Endothelial cell of umbilical vein (primary cell): ENCODE measurements at places on chromosomes 11 and 22.
A peak's percentile ranks its signal among the peaks of the same experiment; 100 is the strongest.

DNA sequence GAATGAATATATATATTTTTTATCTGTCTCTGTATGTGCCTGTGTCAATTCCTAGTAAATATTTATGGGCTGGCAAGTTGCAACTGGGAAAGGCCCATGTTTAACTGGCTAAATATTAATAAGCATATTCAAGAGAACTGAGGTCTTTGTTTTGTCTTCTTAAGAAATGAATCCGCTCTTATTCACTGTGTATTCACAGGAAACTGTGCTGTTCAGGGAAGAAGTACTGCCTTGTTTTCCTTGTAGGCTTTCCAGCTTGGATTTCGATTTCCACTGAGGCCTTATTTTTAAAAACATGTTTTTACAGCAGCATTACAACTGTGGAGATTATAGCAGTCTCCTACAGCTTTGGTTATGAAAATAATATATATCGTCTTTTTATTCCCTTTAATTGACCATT lies 64.7 kb downstream of the LDLRAD3 start:
- H3K27me3 ChIP-seq, result no peaks in the 10 kb centered on the region
- DNase-seq, result peak; percentile 84
- peak overlapping the region; percentile 2 for H3K4me3 ChIP-seq
- peaks cover 51% of the 10 kb centered on the region for H3K4me1 ChIP-seq

- H3K4me3 ChIP-seq, result no peak overlapping the region
- no peaks in the 10 kb centered on the region for H3K27me3 ChIP-seq
- H3K4me1 ChIP-seq, result no peaks in the 10 kb centered on the region
- H3K27ac ChIP-seq, result no peak overlapping the region
- DNase-seq, result no peak
These were observed 49.5 kb downstream of the MCHR1 start for GRCh38 chr22:40728731-40729189.

DNA sequence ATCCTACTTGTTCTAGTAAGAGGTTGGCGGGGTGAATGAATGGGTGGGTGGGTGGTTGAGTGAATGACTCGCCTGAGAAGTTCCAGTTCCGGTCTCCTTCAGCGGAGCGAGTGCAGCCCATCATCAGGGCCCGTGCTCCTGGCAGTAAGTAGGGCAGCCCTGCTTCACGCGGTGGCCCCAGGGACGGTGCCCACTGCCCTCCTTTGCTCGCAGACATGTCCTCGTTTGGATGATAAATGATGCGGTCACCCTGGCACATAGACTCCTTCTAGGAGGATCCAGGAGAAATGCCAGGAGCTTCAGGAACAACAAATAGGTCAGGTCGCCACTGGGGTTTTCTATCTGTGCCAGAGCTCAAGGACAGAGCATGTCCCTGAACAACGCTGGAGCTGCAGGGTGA lies 370.8 kb downstream of the CTTN start:
- H3K36me3 ChIP-seq, result no peaks in the 10 kb centered on the region
- no peak for DNase-seq
- no peak overlapping the region for H3K27ac ChIP-seq
- H3K4me3 ChIP-seq, result no peak overlapping the region
- no peaks in the 10 kb centered on the region for H3K4me1 ChIP-seq

- no peaks in the 10 kb centered on the region for H3K27me3 ChIP-seq
- H3K4me1 ChIP-seq, result no peaks in the 10 kb centered on the region
- H3K36me3 ChIP-seq, result no peaks in the 10 kb centered on the region
- no peak overlapping the region for H3K4me3 ChIP-seq
- no peak for DNase-seq
These were observed 14.9 kb upstream of the OR51S1 start for GRCh38 chr11:4863876-4864275.

DNA sequence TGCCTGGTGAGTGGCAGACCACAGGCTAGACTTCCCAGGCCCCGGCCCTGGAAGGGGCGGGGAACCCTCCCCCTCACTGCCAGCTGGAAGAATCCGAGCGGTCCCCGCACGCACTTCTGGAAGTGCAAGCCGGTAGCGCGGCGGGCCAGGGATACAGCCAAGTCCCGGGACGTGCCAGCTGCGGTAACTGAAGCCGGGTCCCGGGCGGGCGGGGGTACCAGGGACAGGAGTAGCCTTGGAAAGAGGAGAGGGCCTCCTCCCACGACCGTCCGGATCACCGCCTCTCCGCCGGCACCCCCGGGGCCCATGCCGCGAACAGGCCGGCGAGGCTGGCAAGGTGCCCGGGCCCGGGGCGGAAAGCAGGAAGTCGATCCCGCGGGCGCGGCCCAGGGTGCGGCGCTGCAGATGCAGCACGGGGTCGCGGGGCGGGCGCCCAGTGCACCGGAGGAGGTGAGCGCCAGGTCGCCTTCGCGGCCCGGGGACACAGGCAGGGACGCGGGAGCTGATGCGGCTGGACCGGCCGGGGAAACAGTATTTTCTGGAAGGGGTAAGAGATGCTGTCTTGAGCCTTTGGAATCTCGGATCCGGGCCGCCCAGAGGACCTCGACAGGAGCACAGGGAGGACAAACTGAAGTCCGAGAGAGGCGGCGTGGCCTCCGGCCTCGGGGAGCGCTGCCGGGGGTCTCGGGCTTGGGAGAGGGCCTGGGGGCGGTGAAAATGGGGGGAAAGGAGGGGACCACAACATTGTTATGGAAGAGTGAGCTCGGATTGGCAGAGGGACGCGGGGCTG lies 783 bp upstream of the SLC35C1 start:
- peak; percentile 42 for DNase-seq
- H3K27ac ChIP-seq, result no peak overlapping the region
- H3K36me3 ChIP-seq, result no peaks in the 10 kb centered on the region
- peak overlapping the region; percentile 55 for H3K4me3 ChIP-seq

- H3K4me1 ChIP-seq, result no peaks in the 10 kb centered on the region
- H3K27me3 ChIP-seq, result no peaks in the 10 kb centered on the region
- no peak overlapping the region for H3K27ac ChIP-seq
- H3K4me3 ChIP-seq, result no peak overlapping the region
These were observed 266.0 kb upstream of the MTNR1B start for GRCh38 chr11:92703449-92703830.

- H3K4me3 ChIP-seq, result no peak overlapping the region
- H3K27me3 ChIP-seq, result no peaks in the 10 kb centered on the region
- H3K27ac ChIP-seq, result no peak overlapping the region
- peaks cover 9% of the 10 kb centered on the region for H3K4me1 ChIP-seq
- no peaks in the 10 kb centered on the region for H3K36me3 ChIP-seq
- no peak for DNase-seq
These were observed 752 bp downstream of the MUC2 start for GRCh38 chr11:1075341-1075911.

GRCh38 chr11:64863391-64864060 lies 14.9 kb downstream of the EHD1 start:
- DNase-seq, result no peak
- no peaks in the 10 kb centered on the region for H3K27me3 ChIP-seq
- H3K36me3 ChIP-seq, result peaks cover 13% of the 10 kb centered on the region
- peaks cover 39% of the 10 kb centered on the region for H3K4me1 ChIP-seq
- peak overlapping the region; percentile 74 for H3K27ac ChIP-seq

DNA sequence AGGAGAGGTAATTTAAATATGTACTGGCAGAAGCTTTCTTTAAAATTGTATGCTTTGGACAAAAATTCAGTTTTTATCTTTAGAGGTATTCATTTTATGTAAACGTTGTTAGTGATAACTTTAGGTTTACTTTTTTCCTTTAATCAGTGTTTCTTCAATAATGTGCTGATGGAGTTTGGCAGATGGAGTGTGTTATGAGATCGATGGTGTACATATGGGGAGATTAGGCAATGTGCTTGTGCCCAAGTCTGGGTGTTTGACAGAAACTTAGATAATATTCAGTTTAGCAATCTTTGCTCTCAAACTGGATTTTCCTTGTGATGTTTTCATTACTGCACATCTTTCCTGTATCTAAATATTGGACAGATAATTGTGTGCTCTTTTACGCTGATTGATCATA lies 425.4 kb downstream of the JRKL start:
- no peak overlapping the region for H3K4me3 ChIP-seq
- no peak for DNase-seq
- H3K27ac ChIP-seq, result no peak overlapping the region
- H3K4me1 ChIP-seq, result no peaks in the 10 kb centered on the region
